ENCODE measurements at places on chromosomes 7 and 10.
A peak's percentile ranks its signal among the peaks of the same experiment; 100 is the strongest.

DNA sequence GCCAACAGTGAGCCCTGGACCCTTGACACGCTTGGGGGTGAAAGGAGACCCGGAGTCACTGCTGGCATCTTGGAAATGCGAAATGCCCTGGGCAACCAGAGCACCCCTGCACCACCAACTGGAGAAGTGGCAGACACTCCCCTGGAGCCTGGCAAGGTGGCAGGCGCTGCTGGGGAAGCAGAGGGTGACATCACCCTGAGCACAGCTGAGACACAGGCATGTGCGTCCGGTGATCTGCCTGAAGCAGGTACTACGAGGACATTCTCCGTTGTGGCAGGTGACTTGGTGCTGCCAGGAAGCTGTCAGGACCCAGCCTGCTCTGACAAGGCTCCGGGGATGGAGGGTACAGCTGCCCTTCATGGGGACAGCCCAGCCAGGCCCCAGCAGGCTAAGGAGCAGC, 98.5 kb downstream of the TACC2 start:
- no peak for DNase-seq

DNA sequence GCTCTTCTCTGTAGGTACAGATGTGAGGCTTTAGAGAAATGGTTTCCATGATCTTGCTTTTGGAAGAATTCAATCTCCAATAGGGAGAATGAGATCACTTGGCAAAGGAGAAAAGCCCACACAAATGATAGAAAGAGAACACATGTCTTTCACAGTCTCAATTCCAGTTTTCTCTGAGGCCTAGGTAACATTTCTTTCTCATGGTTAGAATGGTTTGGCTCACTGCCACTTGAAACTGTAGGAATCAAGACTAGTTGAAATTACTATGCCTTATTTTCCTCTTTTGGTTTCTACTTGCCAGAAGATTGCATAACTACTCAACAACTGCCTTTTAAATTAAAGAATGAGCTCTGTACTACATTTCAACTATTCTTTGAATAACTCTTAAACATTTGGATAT, 276.5 kb upstream of the TEX47 start:
- DNase-seq: peak; percentile 86

GRCh38 chr7:107884066-107884818, 6.7 kb upstream of the DLD start:
- no peak for DNase-seq

DNA sequence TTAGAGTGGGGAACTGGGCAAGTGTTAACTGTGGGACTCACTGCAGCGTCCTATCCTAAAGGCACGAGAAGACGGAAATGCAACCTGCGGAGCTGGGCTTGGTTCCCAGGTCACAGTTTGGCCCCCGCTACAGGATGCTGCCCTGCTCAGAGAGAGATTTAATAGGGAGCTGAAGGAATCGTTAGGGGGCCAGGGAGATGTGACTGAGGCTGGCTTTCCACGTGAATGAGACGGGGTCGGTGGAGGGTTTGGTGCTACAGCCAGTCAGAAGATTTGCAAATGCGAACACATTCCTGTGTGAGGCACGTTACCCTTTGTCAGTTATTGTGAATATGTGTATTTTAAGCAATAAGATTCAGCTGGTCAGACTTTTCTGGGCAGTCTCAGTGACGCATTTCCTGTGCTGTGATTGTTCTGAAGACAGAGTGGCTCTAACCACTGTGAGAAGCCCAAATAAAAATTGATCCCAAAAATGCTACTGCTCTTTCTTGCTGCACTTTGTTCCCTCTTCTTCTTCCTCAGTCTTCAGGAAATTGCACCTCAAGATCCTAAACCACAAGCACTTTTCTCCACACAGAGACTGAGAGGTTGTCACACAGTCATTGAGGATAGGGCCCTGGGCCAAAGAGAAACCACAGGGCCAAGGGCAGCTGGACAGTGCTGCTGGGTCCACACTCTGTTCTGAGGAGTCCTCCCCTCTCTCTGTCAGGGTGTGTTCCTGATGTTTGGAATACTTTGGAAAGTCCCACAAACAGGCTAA, 21.2 kb downstream of the CYP17A1 start:
- DNase-seq: peak; percentile 88

- no peak for DNase-seq
Observed at GRCh38 chr10:52198540-52198939, 115.5 kb upstream of the DKK1 start.

DNA sequence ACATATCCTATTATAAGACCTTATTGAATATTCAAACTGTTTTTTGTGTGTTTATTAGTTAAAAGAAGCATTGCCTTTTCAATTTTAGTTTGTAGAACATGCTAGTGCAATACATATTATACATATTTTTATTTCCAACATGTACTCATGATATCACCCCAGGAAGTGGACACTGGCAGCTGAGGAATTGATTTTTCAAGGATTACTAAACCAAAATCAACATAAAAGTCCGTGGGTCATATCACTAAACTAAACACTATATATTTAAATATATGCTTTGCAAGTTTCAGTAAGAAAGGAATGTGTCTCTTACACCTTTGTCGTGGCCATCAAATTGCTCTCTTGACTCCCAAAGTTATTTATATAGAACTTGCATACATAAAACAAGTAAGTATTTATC, 185.2 kb downstream of the AGMO start:
- no peak for DNase-seq

- DNase-seq: no peak
Observed at GRCh38 chr7:82375713-82376112, 67.9 kb downstream of the CACNA2D1 start.

GRCh38 chr10:2734603-2735002, 332.7 kb upstream of the PFKP start:
- DNase-seq: no peak

GRCh38 chr10:24256619-24257107, 47.7 kb downstream of the KIAA1217 start:
- no peak for DNase-seq

DNA sequence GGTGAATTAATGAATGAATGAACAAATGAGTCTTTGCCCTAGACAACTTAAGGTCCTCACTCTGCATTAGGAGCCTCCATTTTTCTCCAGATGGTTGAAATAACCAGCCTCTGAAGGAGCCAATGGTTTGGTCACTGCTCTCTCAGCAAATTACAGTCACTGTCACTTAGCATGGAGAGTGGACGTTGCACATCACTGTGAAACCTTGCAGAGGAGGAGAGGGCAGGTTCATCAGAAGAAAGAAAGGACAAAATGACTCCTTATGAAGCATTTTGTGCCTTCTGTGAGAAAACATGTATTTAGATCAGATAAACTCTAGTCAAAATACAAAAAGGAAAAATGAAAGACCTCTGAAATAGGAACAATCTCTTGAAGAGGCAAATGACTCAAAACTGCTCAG, 6.6 kb upstream of the ATP6V0A4 start:
- no peak for DNase-seq

DNA sequence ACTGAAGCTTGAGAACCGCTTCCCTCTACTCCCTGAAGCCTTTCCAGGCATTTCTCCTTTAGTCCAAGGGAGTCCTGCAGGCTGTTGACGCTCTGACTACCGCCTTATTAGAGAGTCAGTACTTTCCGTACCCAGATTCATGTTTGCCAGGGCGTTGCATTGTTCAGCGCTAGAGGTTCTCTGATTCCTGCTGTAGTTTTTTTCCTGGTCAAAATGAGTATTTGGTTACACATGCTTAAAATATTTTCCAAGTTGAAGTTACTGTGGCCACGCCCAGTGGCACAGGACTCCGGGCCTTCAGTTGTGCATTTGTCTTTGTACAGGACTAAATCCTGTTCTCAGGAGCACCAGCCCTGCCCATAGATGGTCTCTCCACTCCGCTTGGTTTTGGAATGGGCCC, 7.9 kb downstream of the MTURN start:
- DNase-seq: no peak

DNA sequence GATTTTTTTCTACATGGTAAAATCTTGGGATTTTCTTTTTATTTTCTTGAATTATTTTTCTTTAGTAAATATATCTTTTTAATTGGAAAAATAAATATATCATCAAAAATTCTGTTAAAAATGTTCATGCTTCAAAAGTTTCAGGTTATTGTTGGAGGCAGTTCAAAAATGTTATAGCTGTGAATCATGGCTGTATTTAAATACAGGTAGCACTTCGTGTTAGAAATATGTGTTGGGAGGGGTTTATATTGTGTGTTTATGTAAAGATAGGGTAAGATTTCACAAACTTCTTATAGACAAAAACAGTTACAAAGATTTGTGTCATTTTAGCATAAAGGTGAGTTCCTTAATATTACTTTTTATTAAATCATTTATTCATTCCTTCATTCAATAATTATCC, 60.4 kb downstream of the HDAC9 start:
- DNase-seq: no peak

Measured in MV-4-11 (cell line).